ENCODE measurements at places on chromosomes 7 and 10.

DNA sequence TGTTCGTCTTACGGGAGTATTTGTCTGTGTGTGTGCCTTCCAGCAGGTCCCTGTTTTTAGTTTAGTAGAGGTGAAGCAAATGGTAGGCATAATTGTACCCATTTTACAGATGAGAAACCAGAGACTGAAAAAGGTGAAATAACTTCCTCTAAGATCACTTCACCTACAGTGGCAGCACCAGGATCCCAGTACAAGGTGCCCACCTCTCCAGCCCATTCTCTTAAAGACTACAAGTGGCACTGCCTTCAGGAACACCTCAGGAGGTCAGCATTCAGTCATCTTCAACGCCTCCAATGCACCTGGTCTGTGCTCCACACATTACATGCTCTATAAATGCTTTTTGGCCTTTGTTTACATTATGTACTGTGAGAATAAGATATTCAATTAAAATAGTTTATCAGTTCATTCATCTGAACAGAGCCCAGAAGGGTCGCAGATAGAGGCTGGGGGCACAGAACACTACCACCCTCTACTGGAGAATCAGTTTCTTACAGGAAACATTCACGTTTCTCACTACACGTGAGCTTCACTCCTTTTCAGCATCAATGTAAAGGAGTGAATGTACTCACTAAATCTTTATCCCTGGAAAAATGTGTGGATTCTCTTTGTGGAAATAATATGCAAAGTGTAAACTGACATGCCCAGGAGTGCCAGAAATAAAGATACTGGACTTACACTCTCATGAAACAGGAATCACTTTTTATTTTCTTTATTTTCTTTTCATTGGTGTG lies 45.5 kb upstream of the ABLIM1 start:
- no peak for DNase-seq

GRCh38 chr10:7107285-7107684 lies 303.5 kb downstream of the SFMBT2 start:
- DNase-seq: no peak

GRCh38 chr7:1137517-1138167 lies 22.4 kb downstream of the ZFAND2A start:
- DNase-seq: no peak

DNA sequence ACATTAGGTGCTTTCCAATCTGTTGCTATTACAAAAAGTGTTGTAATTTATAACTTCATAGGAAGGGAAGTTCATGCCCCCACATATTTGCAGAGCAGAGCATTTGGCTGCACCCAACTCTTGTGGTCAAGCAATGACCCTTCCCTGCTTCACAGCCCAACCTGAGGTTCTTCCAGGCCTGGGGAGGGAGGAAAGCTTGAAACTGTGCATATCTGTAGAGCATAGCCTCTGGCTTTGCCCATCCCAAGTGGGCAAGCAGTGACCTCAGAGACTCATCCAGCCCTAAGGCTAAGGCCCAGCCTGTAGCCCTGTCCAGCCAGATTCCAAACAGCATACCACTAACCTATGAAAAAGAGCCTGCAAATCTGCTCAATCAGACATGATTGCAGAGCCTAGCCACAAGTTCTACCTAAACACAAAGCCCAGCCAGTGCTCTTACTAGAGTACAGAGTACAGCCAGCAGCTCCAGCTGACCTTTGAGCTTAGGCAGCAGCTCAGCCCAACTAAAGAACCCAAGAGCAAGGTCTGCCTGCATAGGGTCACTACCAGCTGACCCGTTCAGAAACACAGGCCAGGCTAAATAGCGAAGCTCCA lies 14.4 kb upstream of the GSTK1 start:
- no peak for DNase-seq

- DNase-seq: no peak
These were observed 2.8 kb downstream of the GTPBP10 start for GRCh38 chr7:90349305-90349704.

DNA sequence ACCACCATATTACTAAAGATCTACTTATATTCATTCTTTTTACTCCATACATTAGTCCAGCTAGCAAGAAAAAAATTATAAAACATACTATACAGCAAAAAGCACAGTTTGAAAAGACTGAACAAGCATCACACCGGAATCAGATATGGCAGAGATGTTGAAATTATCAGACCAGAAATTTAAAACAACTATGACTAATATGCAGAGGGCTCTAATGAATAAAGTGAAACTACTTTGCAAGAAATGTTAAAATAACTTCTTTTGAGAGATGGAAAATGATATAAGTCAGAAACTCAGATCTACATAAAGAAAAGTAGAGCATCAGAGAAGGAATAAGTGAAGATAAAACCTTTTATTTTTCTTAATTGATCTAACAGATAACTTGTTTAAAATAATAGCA lies 50.9 kb downstream of the SGCE start:
- no peak for DNase-seq

GRCh38 chr10:114259824-114260223 lies 20.8 kb downstream of the VWA2 start:
- no peak for DNase-seq

DNA sequence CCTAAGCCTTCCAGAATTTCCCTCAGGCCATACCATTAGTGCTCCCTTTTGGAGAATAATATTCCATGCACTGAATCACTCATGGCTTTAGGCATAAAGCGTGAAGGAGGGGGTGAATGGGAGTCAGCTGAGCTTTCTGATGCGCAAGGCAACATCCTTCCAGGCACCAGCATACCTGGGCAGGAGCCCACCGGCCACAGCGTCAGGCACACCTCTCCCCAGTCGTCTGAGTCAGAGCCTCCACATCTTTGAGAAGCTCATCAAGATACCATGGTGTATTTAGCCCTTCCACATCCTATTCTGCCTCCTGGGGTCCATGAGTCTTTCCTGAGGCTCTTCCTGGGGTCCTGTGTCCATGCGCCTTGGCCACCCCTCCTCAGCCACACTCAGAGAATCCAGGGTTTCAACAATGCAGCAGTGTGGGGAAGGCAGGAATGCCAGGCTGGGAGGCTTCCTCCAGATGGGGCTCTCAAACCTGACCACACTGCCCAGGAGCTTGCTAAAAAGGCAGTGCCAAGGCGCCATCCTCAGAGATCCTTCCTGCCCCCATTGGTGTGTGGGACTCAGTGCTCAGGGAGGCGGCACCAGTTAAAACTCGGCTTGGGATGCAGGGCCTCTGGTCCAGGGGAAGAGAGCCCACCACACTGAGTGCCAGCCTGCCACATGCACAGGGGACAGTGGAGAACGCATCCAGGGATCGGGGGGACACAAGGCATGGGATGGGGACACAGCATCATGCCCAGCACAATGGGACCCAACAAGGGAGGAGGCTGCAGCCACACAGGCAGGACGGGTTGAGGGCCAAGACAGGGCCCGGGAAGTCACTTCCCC lies 31.6 kb downstream of the RASGEF1A start:
- no peak for DNase-seq

DNA sequence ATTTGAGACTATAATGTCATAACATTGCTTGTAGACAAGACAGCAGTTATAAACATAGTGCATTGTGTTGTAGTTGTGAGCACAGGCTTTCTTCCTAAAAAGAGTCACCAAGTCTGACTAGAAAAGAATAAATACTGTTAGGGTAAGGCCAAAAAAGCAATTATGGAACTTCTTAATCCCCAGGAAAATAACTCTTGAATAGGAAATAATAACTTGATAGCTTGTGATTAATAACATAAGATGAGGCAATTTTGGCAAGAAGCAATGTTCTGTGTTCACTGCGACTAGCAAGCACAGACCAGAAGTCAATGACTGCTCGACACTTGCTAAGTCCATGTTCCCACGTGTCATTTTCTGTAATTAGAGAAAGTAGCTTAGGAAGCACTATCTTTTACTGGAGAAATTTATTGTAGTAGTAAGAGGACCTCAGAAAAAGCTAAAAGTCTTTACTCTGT lies 97.1 kb downstream of the AGMO start:
- DNase-seq: no peak

- DNase-seq: no peak
These were observed 8.2 kb downstream of the NAPEPLD start for GRCh38 chr7:103140685-103141084.

GRCh38 chr10:27366769-27367168 lies 126.2 kb upstream of the ACBD5 start:
- no peak for DNase-seq

- no peak for DNase-seq
These were observed 143.2 kb downstream of the REEP3 start for GRCh38 chr10:63664341-63664885.

DNA sequence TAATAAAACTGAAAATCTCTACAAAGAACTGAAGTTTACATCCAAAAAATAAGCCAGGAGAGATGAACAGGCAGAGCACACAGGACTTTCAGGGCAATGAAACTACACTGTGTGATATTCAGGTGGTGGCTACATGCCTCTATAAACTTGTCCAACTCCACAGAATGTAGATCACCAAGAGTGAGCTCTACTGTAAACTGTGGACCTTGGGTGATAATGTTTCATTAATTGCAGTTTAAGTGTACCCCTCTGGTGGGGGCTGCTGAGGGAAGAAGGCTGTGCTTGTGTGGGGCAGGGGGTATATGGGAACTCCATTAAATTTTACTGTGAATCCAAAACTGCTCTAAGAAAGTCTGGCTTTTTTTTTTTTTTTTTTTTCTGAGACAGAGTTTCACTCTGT lies 22.7 kb downstream of the YWHAG start:
- DNase-seq: no peak

DNA sequence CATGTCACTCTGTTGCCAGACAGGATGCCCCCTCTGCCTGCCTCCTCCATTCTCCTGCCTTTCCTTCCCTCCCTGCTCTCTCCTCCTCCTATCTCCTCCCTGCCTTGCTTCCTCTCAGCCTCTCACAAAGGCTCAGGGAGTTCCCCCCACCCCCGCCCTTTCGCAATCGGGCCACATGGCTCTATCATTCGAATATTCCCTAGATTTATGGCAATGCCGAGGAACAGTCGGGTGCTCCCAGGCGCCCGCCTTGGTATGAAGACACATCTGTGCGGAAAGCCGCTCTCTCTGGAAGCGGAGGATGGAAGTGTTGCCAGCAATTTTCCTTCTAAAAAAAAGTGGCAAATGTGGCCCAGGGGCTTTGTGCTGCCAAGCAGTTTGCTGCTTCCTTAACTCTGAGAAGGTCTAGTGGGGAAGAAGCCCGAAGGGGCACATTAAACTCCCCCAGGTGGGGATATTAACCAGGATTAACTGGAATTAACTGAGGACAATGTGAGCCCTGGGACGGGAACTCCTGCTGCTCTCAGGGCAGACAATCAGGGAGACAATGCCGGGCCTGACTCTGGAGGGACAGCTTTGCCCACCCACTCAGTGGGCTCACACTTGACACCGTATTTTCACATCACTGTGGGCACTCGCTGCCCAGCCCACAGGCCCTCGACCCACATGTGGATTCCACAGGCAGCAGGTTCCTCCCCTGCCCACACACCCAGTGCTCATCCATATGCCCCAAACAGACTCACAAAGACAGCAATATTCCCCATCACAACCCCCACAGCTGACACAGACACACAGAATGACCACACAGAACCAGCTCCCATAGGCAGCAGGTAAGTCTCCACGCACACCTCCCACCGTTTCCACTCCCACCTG lies 88.4 kb upstream of the SMNDC1 start:
- DNase-seq: no peak

DNA sequence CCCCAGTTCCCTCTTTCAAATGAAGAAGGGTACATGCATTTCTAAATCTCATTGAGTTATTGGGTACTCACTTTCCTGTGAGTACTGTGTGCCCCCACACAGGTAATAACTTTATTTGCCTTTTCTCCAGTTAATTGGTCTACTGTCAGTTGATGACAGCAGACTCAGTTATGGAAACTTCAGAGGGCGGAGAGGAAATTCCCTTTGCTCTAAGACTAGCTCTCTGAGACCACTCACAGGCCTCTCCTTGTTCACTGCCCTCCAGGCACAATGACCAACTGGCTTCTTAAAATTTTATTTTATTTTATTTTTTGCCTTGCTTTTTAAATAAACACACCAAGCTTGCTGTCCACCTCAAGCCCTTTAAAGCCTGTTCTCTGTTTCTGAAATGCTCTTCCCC lies 235.8 kb upstream of the AOAH start:
- no peak for DNase-seq

- no peak for DNase-seq
These were observed 4.2 kb downstream of the SFTPD start for GRCh38 chr10:79944428-79945395.

DNA sequence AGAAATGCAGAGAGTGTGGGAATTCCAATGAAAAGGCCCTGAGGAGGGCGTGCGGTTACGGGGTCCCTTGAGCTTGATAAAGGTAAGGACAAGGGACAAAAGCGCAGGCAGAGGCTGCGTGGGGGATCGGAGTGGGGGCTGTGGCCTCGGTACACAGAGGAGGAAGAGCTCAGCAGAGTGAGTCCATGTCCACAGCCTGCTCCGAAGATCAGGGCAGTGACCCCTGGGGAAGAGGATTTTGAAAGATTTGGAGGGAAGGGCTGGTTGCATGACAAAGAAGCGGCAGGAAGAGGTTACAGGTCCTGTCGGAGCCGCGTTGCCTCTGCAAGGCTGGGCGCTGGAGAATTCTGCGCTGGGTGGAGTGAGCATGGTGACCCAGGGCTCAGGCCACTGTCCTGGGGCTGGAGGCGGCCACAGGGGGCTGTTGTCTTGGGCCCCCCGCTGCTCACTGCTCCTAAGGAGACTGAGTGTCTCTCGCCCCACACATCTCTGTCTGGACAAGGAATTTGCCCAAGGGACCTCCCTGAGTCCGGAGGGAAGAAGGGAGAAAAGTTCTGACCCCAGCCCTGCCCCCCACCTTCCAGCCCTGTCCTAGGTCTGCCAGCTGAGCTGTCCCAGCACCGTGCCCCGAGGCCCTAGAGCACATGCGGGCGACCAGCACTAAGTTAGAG lies 69.8 kb upstream of the INSIG1 start:
- DNase-seq: no peak

- no peak for DNase-seq
These were observed 100.9 kb downstream of the ANKRD7 start for GRCh38 chr7:118325450-118325808.

DNA sequence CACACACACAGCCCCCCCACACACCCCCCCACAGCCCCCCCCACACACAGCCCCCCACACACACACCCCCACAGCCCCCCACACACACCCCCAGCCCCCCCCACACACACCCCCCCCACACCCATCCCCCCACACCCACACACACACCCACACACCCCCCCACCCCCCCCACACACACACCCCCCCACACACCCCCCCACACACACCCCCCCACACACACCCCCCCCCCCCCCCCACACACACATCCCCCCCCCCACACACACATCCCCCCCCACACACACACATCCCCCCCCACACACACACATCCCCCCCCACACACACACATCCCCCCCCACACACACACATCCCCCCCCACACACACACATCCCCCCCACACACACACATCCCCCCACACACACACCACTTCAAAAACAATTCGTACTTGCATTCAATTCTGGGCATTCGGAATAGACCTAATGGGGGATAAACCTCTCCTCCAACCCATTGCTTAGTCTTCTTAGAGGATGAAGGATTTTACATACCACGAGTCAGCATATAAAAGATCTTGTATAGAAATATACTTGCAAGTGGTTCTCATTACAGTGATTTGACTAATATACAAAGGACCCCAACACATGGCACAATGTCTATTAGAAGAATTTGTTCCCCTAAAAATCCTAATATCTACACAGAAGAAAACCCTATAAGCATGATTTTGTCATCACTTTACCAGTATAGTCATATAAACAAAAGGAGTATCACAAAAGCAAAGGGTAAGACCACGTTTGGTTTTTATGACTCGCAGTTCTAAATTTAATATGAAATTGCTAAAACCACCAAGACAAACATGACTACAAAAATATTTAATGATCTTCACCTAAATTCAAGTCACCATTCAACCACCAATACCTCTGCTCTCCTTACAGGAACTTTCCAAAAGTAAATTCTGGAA lies 80.9 kb downstream of the DIP2C start:
- DNase-seq: no peak

All from amniotic stem cell (primary cell).